ENCODE measurements at places on chromosomes 11 and 22.

DNA sequence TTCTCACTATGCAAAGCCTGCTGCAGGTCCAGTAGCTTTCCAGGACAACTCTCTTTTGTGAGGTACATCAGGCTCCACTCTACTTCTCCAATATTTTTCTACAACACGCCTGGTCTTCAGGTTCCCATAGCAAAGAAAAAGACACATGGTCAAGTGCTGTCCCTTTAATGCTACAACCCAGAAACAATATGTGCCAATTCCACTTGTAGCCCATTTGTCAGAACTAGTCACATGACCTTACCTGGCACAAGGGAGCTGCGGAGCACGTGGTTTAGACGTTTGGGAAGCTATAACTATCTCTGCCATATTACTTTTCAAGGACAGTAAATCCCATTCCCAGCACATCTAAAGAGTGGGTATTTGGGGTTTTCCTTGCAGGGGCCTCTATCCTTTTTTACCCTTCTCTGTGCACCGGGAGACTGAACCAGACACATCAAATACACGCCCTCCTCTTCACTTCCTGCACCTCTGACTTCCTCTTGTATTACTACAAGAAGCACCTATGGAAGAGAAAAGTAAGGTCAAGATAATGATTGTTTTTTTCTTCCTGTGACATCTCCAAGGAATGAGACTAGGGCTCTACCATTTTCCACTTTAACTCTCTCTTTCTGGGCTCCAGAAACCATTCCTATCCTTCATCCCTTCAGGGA lies 237.6 kb downstream of the ETS1 start:
- no peak for DNase-seq

- no peak for DNase-seq
These were observed 140.4 kb upstream of the ARHGAP42 start for GRCh38 chr11:100546714-100547113.

- DNase-seq = no peak
These were observed 173.9 kb upstream of the B3GAT1 start for GRCh38 chr11:134585666-134586610.

DNA sequence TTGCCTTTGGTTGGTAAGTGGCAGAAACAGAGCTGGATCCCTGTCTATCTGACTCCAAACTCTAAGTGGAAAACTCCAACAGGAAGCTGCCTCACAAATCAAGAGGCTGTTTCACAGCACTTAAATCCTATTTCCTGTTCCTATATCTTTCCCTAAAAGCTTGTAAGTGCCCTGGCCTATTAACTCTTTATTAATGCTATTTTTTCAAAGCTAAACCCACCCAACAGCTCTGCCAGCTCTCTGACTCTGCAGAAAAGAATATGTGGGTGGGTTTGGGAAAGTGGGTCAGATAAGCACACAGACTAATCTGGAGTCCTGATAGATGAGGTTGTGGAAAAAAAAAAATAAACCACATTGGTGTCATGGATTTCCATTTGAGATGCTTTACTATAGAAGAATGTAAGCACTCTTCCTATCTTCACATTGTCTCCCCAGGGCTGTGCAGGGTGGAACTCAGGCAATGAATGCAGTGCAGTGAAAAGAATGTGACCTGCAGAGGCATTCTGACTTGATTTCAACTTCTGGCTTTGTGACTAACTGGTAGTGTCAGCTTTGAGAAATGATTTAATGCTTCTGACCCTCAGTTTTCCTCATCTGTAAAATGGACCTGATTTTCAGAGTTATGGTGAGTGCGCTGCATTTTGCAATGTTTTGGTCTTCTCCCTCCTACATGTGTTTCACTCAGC lies 125.6 kb downstream of the AASDHPPT start:
- DNase-seq = no peak
